ENCODE measurements at places on chromosomes 11 and 22.

DNA sequence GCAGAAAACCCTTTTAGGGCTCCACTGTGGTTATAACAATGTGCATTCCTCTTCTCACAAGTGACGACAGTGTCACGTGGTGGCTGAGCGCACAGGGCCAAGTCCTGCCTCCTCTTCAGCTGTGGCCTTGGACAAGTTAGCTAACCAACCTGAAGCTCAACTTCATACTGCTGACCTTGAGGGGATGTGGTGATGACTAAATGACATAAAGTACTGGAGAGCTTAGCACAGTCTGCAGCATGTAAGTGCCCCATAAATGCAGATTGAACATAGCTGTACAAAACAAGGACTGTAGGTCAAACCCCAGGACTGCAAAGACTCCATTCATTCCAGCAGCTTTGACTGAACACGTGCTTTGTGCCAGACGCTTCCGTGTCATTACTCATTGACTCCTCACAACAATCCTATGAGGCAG is 20.1 kb upstream of the MRGPRX2 start:
- DNase-seq = no peak

DNA sequence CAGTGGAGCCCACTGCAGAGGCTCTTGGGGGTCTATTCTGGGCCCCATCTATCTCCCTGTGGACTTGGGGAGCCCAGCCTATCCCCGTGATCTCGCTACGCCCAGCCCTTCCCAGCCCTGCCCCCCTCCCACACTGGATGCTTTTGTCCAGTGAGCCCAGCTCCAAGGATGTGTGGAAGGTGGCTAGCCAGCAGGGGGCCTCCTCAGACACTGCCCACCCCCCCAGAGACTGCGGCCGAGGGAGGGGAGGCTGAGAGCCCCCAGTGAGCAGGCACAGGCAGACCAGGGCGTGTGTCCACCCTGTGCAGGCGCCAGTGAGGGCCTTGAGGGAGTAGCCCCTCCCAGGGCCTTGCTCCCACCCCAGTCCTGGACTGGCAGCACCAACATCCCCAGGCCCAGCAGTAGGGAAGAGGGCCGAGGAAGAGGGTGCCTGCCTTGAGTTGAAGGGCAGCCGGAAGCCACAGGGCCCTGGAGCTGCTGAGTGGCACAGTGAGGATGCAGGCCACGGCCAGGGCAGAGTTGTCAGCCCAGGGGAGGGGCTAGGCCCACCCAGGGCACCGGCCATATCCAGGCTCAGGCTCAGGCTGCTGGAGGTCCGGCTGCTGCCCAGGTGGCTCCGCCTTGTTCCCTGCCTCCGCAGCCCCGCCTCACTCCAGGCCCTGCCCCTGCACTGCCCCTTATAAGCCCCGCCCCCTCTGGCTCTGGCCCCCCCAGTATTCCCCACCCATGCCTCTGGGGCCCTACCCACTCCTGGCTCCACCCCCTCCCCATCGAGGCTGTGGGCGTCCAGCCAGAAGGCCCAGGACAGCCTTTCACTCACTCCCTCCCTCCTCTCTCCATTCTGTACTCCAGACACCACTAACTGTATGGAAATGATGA is 28.0 kb downstream of the MOB2 start:
- DNase-seq = no peak

DNA sequence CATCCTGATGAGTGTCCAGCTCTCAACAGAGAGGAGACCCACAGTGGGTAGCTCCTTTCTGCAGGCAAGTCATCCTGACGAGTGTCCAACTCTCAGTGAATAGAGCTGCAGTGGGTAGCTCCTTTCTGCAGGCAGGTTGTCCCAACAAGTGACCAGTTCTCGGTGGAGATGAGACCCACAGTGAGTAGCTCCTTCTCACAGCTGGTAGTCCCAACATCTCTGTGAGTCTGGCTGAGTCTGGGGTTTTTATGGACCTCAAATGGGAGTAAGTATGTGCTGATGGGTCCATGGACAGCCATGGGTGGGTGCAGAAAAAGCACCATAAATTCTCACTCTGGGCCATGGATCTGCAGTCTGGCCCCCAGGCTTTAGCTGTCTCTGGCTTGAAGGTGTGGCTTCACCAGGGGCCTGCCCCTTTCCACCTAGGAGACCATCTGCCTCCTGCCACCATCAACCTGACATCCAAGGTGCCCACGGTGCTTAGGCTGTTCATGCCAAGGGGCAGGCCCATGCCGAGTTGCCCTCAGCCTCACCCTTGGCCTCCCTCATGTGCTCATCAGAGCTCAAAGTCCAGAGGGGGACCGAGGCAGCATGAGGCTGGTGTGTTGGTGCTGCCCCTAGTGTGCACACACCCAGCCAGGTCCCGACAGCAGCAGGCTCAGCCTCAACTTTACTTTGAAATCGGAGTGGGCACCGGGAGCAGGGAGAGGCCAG is 15.3 kb downstream of the NPAT start:
- DNase-seq = no peak

DNA sequence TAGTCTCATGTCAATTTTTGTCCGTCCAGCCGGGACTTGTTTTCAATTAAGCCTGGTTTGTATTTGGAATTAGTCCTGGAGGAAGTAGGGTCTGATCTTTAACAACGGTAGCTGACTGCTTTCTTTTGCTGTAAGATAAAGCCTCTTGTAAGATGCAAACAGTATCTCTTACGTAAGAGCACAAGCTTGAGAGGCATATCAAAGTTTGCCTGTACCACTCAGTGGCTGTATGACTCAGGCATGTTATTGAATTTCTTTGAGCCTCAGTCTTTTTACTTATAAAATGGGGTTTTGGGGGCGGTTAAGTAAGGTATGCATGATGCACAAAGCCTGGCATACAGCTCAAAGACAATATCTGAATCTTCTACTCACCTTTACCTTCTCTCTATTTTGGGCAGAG is 198.4 kb upstream of the NARS2 start:
- no peak for DNase-seq

GRCh38 chr11:17846852-17847453 is 112.4 kb downstream of the KCNC1 start:
- DNase-seq = no peak

- no peak for DNase-seq
These were observed 5.7 kb downstream of the DIXDC1 start for GRCh38 chr11:111942829-111943228.

- no peak for DNase-seq
These were observed 42.2 kb downstream of the FLI1 start for GRCh38 chr11:128735935-128736605.

GRCh38 chr11:127458561-127458960 is 458.0 kb upstream of the KIRREL3 start:
- no peak for DNase-seq

DNA sequence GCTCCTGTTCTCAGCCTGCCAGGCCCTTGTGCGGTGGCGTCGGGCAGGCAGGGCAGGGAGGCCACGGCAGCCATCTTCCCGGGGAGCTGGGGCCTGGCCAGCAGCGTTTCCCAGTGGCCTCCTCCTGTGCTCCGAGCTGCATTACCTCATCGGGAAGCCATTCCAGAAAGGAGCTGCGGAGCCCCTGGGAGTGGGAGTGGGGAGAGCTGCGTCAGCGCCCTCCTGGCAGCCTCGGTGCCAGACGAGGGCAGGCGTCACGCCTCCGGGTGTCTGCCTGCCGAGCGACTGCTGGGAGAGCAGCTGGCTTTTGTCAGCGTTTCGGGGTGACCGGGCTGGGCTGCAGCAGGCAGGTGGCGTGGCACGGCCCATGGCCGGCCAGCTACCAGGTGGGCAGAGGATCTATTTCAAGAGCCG is 30.9 kb upstream of the WNT7B start:
- no peak for DNase-seq

DNA sequence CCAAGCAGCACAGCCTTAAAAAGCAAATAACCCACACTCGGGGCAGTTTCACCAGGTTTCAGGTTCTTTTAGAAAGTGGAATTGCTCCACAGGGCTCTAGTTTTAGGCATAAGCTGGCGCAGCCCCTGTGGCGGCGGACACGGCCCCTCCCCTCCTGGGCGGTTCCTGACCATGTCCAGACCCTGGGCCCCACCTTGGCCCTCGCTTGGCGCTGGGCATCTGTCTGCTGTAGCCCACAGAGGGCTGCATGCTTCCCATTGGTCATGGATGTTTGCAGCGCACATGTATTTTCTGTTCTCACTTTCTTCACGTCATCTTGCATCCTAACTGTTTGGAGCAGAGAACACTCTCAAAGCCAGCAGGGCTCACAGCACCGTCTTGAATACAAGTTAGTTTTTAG is 244.3 kb downstream of the BRD1 start:
- DNase-seq = no peak

GRCh38 chr11:87128372-87128771 is 90.6 kb downstream of the TMEM135 start:
- DNase-seq = no peak

DNA sequence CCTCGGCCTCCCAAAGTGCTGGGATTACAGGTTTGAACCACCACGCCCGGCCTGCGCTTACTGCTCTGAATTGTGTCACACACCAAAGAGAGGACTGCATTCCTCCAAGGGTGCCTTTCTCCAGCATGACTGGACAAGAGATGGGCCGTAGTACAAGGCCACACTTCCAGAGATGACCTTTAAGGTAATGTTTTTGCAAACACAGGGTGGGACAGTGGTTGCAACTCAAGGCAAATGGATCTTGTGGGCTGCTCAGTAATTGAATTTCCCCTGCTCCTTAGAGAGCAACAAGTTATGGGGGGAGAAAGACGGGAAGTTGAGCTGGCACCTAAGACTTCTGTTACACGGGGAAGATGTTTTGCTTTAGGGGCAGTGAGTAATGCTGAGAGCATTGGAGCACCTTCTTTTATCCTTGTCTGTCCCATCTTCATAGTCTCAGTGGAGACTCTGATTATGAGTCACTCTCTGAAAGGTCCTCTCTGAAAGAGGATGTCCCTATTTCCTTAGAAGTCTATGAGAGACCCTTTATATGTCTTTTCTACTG is 66.3 kb downstream of the C11orf91 start:
- DNase-seq = peak; percentile 77

All from HS-5 (cell line).